ENCODE measurements at places on chromosomes 16 and 17.
A peak's percentile ranks its signal among the peaks of the same experiment; 100 is the strongest.

DNA sequence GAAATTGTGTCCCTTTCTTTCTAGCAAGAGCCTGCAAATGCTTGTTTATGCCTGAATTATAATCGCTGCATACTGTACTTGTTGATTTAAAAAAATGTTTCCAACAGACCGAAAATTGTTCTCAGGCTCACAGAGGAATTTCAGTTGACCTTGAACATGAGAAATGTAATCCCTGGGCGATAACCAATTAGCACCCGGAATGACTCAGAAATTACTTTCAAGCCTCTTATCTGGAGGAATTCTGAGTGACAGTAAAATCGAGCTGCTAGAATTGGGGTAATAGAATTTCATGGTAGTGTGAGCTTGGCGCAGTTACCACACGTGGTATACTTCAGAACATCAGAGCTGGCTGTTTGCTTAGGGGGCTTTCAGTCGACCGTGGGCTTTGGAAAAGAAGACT lies 139.1 kb upstream of the CACNG3 start:
- no peak for DNase-seq

DNA sequence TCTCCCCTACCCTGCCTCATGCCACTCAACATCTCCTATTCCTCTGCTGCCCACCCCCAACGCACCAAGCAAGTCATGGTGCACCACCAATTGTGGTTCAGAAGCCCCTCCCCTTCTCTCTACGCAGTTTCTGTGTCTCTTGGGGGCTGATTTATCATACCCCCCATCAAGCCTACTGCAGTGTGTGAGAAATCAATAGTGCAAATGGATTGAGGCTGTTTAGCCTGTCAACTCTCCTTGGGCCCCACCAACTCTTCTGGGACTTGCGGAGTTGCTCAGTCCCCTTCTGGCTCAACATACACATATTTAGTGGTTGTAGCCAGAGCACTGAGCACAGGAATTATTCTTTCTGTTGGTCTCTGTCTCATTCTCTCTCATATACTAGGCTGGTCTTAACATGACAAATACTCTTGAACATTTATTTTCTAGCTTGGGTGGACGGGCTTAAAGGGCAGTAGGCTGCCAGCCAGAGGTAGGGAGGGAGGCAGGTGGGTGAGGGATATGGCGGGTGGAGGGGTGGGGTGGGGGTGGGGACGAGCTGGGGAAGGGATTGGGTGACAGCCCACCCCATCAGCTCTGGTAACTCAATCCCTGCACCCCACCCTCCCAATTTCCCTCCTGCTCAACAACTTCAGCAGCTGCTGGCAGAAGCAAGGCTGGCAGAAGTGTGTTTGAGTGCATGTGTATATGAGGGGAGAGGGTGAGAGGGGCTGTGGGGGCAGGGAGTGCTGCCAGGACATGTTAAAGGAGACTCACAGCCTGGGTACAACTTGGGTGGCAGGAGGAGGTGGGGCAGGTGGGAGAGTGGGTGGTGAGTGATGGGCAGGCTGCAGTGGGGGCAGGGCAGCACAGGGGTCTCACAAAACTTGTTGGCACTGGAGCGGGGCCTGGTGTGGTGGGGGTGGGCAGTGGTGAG lies 4.9 kb downstream of the RARA start:
- no peak for DNase-seq

DNA sequence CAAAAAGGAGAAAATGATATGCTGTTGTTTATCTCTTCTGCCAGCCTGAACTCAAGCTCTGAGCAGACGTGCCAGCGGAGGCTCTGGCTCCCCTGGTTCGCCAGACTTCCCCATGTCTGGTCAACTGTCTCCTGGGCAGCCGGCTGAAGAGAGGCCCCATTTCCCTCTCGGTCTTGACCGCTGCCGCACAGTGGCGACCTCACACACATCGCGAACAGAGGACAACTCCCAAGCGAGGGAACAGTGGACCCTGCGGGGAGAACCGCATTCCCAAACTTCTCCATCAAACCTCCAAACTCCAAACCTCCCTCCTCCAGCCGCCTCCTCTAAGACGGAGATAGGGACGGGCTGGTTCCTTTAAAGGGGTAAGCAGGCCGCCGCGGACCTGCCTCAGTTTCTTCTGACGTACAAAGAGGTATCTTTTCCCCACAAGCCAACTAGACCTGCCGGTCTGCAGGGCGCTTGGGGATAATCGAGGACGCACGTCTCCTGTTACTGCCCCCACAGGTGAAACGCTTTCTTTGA lies 24.9 kb upstream of the RFFL start:
- DNase-seq: peak; percentile 25

DNA sequence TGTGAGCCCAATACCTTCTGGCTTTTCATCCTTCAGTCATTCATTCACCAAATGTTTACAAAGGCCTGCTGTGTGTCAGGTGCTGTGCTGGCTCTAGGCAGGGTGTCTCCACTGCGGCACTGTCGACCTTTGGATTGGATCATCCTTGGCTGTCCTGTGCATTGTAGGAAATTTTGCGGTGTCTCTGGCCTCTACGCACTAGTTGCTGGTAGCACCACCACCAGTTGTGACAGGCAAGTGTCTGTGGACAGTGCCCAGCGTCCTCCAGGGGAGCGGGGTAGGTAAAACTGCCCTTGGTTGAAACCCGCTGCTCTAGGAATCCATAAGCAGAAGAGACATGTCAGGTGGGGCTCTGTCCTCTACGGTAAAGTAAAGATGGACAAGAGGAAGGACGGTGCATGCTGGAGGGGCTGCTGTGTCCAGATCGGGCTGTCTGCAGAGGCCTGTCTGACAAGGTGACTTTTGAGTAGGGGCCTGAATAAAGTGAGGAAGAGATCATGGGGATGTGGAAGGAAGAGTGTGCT lies 123.7 kb downstream of the SNX29 start:
- DNase-seq: no peak

DNA sequence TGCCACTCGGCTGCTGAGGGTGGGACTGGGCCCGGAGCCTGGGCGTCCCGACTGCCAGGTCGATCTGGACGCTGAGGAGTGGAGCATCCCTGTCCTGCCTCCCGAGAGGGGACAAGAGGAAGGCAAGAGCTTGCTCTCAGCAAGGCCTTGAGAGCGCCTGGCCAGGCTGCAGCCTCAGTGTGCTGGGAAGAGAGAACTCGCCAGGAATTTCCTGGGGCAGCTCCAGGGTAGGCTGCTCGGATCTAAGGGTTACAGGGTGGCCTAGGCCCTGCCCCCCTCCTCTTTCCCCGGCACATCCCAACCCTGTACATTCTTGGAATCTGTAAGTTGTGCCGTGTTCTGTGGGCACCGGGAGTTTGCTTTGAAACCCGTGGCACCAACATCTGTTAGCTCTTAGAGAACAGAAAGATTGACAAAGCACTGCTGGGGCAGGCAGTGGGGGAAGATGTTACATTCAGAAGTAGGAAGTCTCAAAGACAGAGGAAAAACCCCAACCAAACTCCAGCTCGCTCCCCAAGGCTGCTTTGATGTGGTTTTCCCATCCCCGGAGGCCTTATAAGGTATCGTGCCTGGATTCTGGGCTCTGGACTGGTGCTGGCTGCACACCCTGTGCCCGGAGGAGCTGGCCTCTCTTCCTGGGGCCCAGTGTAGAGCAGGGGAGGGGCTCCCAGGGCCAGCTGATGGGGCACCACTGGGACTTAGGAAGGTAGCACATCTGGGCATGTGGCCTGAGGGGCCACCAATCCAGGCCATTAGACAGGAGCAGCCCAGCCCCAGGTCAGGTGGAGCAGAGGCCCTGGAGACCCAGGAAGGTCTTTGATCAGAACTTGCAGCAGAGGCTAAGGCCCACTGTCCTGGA lies 55.2 kb downstream of the NKD1 start:
- DNase-seq: no peak

DNA sequence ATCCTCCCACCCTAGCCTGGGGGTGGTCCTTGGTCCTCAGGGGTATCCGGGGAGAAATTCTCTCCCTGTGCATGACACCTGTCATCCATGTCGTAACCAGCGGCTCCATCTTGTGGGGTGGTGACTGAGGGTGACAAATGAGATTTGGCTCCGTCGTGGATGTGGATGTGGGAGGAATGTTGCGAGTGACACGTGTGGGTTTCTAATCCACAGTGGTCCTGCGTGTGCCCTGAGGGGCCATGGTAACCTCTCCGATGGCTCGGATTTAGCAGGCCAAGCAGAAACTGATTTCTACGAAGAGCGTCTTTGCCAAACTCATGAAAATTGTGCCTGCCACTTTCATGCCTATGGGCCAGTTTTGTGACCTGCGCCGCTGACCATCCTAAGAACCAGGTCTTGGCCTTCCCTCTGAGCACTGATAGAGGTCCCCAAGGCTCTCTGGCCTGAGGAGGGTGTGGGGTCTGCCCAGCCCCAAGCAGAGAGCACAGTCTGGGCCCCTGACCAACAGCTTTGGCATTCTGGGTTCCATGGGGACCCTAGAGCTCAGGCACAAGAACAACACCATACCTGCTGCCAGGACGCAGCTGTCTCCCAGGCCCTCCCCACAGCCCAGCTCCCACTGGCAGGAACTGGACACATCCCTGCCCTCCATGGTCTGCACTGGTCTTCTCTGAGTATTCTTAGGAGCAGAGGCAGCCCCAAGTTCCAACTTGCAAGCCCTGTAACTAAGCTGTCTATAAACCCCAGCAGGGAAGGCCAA lies 79.0 kb downstream of the AMFR start:
- DNase-seq: no peak

DNA sequence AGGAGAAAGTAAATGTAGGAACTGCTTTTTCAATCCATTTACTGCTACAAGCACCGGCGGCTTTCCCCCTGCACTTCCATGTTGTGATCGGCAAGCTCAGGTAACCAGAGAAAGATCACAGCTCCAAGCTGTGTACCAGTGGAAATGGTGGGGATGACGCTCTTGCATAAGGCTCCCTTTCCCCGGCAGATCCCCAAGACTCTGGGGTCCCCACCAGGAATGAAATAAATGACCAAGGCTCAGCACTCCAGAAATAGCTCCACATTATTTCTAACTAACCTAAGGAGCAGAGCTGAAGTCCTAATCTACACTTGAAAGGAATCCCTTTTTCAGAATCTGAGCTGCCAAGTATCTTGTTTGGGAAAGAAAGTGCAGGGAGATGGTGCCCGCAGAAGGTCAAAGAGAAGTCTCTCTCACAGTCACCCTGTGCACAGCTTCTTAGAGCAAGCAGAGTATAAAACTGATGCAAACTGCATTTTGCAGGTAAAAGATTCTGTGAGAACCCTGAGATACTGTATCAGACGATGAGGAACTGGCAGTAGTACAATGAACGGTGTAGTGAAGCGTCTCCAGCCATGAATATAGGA lies 11.1 kb downstream of the GRB2 start:
- DNase-seq: no peak

DNA sequence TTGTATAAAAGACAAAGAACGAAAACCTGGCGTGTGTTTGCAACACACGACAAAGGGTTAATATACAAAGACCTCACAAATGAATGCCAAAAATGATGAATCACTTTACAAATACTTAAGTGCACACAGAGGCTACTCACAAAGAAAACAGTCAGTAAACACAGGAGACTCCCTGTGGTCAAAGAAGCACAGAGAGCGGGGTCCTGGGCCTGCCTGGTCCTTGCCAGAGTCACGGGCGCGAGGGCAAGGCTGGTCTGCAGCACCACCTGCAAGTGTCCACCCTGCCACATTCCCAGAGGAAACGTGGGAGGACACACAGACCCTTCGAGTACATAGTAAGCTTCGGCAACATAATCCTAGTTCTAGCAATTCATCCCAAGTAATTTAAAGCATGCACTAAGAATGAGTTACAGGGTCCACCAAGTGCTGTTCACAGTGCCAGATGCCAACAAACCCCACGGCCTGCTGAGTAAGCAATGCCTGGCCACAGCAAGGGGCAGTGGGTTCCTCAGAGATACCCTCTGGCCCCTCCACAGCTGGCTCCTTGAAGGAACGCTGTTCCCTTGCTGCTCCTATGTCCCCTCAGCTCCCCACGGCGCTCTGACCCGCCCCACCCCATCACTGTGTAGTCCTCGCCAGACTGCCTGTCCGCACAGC lies 24.6 kb upstream of the FAAP100 start:
- DNase-seq: peak; percentile 61

DNA sequence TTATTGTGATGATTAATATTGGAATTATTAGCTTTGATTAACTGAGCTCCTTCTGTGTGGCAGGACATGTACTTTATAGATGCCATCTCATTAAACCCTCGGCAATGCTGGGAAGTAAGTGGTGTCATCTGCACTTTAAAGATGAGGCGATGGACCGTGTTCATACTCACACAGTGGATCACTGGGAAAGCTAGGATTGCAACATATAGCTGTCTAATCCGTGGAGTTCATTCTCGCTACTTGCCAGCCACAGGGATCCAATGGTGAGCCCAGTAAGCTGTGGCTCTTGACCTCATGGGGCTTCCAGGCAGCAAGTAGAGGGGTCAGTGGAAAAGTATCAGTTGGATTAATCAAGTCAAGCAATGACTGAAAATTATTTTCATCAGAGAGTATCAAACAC lies 587.9 kb downstream of the CDH13 start:
- DNase-seq: no peak

- DNase-seq: no peak
Measured at GRCh38 chr16:54140057-54140787, 146.4 kb downstream of the IRX3 start.

- no peak for DNase-seq
Measured at GRCh38 chr17:56891751-56892150, 22.1 kb downstream of the TRIM25 start.

- DNase-seq: no peak
Measured at GRCh38 chr16:27995378-27995777, 68.1 kb downstream of the GSG1L start.

GRCh38 chr16:54454616-54455015 lies 168.0 kb upstream of the IRX3 start:
- DNase-seq: no peak

DNA sequence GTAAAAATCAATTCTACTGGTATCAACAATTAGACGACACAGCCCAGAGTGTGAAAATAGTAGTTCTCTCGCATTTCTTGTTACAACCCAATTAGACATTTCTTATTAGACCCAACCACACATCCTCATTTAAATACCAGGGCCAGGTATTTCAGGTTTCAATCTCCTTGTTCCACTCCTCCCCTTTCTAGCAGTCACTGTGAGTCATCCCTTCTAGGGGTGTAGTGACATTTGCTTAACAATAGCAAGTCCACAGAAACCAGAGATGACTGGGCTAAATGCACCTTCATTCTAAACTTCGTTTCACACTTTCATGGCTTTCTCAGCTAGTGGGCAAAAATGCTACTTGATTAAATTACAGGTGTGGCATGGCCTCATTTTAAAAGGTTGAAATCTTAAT lies 116.9 kb upstream of the CACNG3 start:
- DNase-seq: no peak

DNA sequence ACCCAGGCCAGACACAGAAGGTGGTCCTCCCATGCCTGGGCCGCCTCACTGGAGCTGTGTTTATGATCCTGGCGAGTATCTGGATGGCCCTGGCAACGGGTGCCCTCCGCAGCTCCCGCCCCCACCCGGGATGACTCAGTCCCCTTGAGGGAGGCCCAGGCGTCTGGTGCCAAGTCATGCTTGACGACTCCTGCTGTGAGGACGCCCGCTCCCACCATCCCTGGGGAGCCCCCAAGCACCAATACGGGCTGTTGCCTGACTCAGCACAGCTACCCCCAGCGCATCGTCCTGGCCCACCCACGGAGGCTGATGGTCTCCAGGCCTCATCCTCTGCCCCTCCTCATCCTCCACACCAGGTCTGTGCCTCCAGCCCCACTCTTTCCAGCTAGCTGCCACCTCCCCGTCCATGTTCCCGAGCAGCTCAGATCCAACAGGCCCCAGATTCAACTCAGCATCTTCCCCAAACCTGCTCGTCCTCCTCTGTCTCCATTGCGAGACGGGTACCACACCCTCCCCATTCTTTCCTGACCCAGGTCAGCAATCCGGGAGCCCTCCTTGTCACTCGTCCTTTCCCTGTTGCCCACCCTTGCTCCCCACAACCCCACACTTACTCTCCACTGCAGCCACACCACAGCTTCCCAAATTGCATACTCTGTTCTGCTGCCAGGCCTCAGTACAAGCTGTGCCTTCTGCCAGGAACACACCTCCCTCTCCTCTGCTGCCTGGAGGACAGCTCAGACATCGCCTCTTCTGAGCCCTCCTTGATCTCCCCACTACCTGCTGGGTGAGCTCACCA lies 2.6 kb downstream of the CAMKK1 start:
- DNase-seq: peak; percentile 86
